ENCODE measurements at places on chromosomes 4 and X. TPM values are rescaled to one million over a fixed set of nuclear protein-coding genes. Genes with fewer than 3 reads are reported as not detected.

Gene FAT4
- 0.02 TPM for total RNA-seq

Gene PGM2
- total RNA-seq: 71.6 TPM

Gene RNF175
- not detected for total RNA-seq

Gene TCEANC
- 1.6 TPM for total RNA-seq

Gene GPRASP1
- 0.97 TPM for total RNA-seq

Gene NXT2
- 13.1 TPM for total RNA-seq
